ENCODE measurements at places on chromosomes 2 and 18.

GRCh38 chr2:105373895-105374401 is 24.9 kb downstream of the FHL2 start:
- DNase-seq = no peak

DNA sequence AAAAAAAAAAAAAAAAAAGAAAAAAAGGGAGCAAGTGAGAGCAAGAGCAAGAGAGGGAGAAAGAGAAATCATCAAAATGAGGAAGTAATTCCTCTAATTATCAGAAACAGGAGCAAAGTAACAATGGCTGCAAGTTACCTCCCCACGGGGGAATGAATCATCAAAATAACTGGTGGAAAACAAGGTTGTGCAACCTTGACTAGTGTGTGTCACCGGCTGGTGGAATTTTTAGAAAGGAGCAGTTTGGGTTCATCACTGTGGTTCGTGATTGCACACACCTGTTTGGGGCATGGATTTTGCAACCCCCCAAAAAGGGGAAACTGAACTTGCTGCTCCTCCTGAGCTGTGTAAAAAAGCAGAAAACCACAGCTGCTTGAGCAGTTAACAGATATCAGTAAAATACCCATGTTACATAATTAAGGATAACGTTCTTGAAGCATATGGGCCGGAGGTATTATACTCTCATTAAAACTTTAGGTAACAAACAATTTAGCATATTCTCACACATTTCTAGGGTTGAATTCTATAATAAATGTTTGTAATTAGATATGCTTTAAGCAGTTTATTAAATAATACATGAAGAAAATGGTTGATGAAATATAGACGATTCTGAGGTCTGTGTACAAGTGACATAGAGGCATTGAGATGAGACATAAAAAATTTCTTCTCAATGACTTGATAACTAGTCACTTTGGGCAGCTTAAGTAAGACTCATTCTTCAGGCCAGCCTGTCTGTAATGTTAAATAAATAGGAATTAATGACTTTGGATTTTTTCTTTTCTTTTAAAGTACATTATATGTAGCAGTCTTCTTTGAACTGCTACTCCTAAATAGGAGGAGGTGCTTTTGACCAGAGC is 184.2 kb upstream of the ZEB2 start:
- DNase-seq = no peak

DNA sequence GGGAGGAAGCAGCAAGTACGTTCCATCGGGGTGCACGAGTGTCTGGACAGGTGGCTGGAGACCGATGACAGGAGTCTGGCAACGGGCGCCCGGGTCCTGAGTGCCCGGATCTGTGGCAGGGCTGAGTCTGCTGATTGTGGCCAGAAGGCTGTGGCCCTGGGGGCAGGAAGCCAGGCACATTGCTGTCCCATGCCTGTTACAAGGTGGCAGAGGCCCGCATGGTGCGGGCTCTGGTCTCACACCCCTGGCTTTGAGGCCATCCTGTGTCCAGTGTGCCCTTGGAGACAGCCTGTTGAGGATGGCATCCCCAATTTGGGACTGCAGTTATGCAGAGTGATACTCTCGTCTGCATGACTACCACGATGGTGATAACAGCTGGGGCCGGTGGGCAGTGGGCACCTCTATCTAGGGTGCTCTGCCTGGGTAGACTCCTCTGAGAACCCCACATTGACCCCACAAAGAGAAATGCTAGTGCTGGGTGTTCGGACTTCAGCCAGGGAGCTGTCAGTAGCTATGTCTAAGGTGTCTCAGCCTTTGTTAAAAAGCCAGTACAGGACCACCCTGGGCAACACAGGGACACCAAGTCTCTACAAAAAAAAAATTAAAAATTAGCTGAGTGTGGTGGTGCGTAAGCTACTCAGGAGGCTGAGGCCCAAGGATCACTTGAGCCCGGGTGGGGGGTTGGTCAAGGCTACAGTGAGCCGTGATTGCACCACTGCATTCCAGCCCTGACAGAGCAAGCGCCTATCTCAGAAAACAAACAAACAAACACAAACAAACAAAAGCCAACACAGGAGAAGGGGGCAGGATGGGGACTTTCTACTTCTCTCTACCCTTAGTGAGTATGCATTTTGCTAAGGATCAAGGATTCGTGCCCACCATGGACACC is 88.3 kb downstream of the RHOB start:
- DNase-seq = no peak

DNA sequence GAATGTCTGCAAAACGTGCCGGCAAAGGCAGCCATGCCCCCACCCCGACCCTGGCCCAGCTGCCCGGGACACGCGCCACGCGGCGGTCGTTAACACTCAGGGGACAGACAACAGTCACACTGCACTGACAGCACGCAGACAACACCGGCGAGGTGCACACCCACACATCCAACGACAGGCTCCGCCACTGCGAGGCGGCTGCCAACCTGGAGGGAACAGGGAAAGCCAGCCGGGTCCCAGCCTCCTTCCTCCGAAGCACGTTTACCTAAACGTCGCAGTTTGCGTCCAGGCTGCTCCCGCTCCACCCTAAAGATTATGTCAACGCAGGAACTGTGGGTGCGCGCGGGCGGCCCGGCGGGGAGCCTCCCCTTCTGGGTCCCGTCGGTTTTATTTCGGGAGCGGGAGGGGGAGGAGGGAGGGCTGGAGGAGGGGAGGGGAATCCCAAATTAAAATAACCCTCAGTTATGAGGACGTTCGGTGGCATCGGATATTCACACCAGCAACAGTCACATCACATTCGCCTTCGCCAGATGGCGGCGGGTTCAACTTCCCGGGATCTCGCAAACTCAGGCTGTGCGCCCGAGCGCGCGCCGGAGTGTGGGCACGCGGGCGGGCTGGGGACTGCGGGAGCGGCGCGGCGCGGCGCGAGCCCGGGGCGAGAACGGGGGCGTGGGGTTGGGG is 644 bp downstream of the PTGR3 start:
- DNase-seq = peak; percentile 48

DNA sequence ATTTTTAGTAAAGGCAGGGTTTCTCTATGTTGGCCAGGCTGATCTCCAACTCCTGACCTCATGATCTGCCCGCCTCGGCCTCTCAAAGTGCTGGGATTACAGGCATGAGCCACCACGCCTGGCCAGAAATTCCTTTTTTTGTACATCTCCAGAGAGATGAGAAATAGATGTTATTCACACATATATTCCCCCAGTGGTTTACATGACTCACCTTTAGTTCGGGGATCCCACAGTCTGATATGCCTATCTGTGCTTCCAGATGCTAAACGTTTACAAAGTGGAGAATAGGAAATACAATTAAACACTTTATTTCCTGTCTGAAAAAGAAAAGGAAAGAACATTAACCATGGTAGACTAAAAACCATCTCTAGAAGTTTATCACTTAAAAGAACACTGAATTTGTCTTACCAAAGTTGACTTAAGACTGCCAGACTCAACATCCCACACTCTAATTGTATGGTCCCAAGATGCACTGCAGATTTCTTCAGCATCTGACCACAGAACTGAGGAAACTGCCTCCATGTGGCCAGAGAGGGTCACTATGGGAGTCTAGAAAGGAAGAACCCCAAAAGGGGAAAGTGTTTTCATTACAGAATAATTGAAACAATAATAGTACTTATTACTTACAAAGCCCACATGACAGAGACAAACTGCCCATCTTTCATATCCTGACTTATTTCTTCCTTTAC is 12.6 kb upstream of the ICA1L start:
- no peak for DNase-seq

Measured in NCI-H774 (cell line).